SJCRH30 (cell line): ENCODE measurements at places on chromosomes 13 and 19.
A peak's percentile ranks its signal among the peaks of the same experiment; 100 is the strongest.

- DNase-seq, result no peak
Observed at GRCh38 chr19:19670070-19670551, 1.5 kb downstream of the ZNF101 start.

DNA sequence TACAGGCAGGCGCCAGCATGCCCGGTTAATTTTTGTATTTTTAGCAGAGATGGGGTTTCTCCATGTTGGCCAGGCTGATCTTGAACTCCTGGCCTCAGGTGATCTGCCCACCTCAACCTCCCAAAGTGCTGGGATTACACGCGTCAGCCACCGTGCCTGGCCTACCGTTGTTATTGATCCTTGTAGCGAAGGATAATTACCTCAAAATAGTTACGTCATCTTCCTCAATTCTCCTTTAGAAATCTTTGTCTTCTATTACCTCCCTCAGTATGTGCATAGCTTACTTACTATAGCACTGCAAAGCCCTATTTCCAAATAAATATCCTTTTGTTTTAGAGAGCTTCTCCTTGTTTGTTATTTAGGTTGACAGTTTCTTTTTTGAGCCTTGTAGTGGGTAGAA is 9.4 kb upstream of the TLE6 start:
- no peak for DNase-seq

- no peak for DNase-seq
Observed at GRCh38 chr19:56146904-56147303, 5.8 kb downstream of the ZNF444 start.

GRCh38 chr13:35471706-35472322 is 4.7 kb downstream of the MAB21L1 start:
- DNase-seq, result peak; percentile 57

- DNase-seq, result peak; percentile 60
Observed at GRCh38 chr19:18772620-18773587, 18.2 kb downstream of the COMP start.

GRCh38 chr13:23828866-23829265 is 60.3 kb downstream of the MIPEP start:
- DNase-seq, result no peak

GRCh38 chr19:53812335-53812734 is 11.8 kb downstream of the NLRP12 start:
- DNase-seq, result no peak

GRCh38 chr19:17037966-17038500 is 11.4 kb upstream of the CPAMD8 start:
- no peak for DNase-seq

- no peak for DNase-seq
Observed at GRCh38 chr13:51396352-51396751, 56.5 kb downstream of the INTS6 start.

GRCh38 chr13:98285852-98286594 is 109.0 kb upstream of the RNF113B start:
- DNase-seq, result peak; percentile 24

DNA sequence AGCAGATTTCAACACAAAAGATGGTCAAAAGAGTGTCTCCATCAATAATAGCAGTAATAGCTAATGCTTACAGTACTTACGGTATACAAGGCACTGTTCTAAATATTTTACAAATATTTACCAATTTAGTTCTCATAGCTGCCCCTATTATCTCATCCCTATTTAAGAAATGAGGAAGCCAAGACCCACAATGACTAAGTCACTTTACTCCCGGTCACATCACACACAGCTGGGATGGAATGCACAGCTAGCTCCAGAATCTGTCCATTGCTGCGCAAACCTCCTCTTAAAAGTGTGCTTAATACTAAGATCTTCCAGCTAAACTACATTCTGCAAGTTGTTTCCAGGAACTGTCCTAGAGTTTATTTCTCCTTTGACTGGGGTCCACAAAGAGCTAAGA is 63.4 kb downstream of the RAP2A start:
- no peak for DNase-seq

GRCh38 chr19:42419309-42419708 is 7.9 kb downstream of the LIPE start:
- DNase-seq, result no peak

- DNase-seq, result peak; percentile 90
Observed at GRCh38 chr19:4909156-4909896, at the start of gene UHRF1. Gene UHRF1 (plus strand): TSS chr19:4909501. CDS start chr19:4910886, 1,385 bp downstream.

GRCh38 chr13:99375738-99376080 is 68.5 kb upstream of the GPR183 start:
- DNase-seq, result no peak

- no peak for DNase-seq
Observed at GRCh38 chr13:74090397-74090796, 43.8 kb downstream of the KLF12 start.

GRCh38 chr19:16896146-16897028 is 7.6 kb downstream of the F2RL3 start:
- peak; percentile 60 for DNase-seq

GRCh38 chr13:73060251-73061160 is 1.7 kb downstream of the KLF5 start:
- DNase-seq, result peak; percentile 47

DNA sequence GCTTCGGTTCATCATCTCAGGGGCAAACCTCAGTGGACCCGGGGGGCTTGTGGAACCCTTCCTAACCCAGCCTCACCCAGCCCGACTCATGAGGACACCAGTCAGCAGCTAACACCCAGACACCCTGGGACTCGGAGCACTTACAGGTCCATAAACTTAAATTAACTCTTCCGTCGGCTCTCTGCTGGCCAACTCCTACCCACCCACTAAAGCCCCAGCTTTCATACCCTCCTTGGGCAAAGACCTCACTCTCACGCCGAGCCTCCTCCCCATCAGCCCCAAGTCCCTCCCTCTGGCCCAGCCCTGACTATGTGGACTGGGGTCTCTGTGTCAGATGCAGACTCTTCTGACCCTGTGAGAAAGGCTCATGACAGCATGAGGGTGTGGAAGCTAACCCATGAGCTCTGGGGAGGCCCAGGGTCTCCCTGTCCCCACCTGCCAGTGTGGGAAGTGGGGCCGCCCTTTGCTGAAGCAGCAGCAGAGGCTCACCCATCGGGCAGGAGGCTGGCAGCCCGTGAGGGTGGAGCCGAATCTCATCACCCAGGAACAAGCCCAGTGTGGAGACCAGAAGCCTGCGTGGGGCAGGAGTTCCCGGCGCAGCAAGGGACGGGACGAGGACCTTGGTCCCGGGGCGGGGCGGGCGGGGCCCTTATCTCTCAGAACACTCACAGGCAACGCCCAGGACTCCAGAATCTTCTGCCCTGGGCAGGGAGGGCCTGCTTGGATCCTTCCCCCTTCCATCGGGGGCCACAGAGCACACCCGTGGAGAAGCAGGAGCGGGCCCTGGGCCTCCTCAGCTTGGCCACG is 19.8 kb downstream of the TCF3 start:
- no peak for DNase-seq

- no peak for DNase-seq
Observed at GRCh38 chr13:104357672-104358354, 1291.6 kb upstream of the SLC10A2 start.

- DNase-seq, result peak; percentile 81
Observed at GRCh38 chr13:93882086-93882651, 597.3 kb downstream of the DCT start.

DNA sequence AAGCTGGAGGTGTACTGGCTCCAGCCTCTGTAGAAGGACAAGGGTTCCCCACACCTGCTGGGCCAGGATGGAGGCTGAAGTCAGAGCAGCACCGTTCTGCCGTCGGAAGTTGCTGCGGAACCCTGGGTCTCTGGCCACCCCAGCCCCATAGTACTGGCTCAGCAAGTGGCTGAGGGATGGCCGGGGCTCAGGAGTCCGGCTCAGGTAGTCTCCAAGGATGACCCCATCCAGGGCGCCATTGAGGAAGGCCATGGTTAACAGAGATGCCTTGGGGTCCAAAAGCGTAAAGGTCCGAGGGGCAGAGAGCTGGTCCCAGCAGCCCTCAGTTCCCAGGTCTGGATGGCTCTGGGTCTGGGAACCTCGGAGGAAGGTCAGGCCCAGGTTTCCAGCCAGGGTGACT is 3.7 kb downstream of the PGLYRP2 start:
- no peak for DNase-seq

DNA sequence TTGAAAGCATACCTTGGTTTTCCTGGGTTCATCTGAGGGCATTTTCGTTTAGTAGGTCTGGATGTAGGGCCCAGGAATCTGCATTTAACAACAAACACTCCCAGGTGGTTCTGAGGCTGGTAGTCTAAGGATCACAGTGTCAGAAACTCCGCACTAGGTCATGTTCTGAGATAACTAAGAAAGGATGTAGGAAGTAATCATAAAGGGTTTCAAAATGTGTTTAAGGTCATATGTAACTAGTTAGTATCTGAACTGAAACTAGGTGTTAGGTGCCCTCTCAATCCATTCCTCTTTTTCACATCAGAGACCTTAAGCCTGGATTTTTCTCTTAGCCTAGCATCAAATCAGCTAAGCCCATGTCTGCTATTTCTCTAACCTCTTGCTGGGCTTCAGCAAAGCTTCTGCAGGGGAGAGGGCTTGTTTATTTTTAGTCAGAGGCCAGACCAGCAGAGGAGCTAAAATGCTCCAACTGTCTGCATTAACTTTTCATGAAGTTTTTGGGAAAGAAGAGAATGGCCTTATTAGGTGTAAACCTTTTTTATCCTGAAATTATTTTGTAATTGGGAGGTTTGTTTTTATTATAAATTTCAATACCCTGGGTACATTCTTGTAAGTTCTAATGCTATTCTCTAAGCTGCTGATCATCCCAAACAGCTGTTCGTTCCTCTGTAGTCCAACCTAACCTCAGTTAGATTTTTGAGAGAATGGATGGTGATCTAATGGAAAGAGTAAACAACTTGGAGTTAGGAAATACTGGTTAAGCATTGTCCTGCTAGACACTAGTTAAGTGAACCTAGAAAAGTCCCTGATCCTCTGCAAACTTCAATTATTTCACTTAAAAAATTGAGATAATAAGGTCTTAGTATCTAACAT is 262.8 kb upstream of the RFC3 start:
- DNase-seq, result peak; percentile 66

DNA sequence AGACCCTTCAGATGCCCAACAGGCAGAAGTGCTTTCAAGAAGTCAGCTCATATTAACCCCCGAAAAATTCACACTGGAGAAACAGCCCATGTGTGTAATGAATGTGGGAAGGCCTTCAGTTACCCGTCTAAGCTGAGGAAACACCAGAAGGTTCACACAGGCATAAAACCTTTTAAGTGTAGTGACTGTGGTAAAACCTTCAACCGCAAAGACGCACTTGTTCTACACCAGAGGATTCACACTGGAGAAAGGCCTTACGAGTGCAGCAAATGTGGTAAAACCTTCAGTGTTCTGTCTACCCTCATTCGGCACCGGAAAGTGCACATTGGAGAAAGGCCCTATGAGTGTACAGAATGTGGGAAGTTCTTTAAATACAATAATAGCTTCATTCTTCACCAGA is 8.6 kb downstream of the ZNF584 start:
- no peak for DNase-seq
